D721Med (cell line): ENCODE measurements at places on chromosomes 16 and 17.

DNA sequence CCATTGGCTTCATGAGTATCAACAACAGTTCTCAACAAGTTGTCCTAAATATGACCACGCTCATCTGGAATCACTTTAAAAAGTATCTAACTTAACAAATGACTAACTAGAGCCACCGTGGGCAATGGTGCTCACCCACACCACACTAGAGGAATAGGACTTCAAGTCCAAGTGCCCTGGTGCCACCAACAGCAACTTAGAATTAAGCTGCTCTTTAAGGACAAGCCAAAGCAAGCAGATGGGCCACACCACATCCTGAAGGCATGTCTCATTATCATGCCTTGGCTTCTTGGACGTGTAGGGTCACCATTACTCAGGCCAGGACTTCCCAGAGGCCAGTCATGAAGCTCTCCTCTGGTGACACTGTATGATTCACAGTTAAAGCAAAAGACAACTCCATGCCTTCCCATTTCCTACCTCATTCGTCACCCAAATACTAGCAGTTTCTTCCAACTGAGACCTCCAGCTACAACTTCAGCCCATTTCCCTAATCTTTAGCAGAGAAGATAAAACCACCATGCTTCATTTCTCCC is 9.4 kb upstream of the SLC6A4 start:
- no peak for DNase-seq

- no peak for DNase-seq
Observed at GRCh38 chr17:14748036-14748710, 447.3 kb downstream of the HS3ST3B1 start.

GRCh38 chr17:33366960-33367359 is 73.9 kb upstream of the ASIC2 start:
- DNase-seq: no peak

DNA sequence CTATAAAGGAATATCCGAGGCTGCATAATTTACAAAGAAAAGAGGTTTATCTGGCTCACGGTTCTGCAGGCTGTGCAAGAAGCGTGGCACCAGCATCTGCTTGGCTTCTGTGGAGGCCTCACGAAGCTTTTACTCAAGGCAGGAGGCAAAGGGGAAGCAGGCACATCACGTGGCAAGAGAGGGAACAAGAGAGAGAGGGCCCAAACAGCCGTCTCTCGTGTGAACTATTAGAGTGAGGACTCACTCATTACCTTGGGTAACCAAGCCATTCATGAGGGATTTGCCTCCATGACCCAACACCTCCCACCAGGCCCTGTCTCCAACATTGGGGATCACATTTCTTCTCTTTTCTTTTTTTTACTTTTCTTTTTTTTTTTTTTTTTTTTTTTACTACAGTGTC is 7.5 kb upstream of the ALKBH5 start:
- no peak for DNase-seq

DNA sequence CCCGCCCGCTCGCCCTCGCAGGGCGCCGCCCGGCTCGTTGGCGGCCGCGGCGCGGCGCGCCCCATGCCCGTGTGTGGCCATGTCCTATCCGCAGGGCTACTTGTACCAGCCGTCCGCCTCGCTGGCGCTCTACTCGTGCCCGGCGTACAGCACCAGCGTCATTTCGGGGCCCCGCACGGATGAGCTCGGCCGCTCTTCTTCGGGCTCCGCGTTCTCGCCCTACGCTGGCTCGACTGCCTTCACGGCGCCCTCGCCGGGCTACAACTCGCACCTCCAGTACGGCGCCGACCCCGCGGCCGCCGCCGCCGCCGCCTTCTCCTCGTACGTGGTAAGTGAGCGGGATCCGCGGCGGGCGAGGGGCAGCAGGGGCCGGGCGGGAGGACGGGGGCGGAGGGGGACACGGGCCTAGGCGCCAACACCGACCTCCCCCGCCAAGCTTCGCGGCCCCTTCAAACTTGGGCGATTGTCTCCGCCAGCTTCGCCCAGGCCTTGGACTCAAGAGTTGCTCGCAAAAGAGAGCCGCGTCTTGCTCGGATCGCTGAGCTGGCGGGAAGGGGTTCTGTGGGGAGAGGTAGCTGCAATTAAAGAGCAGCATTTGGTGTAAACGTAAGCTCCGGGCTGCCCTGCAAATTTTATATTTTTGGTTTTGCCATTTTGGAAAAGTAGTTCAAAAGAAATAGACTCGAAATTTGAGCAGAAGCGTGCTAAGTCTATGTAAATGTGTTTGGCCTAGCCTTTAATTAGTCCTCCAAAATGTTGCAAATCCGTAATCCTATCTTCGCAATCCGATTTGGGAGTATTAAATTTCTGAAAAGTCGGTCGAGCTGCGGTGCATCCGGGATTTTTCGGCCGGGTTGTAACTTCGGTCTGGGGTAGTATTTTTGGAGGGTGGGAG is 702 bp downstream of the IRX5 start:
- DNase-seq: no peak

DNA sequence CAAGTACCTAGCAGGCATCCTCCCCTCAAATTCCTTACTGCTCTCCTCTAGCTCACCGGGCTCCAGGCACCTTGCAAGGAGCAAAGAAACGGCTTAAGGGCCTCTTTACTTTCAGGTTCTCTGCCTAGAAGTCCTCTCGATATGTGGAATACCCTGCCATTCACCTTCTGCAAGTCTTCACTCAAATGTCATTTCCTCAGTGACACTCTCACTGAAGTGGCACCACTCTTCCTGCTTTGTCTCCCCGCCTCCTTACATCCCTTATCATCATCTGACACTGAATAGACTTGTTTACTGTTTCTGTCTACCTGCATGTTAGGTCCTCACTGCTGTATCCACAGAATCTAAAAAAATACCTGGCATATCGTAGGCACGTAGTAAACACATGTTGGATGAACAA is 947 bp downstream of the SLC7A6OS start:
- no peak for DNase-seq
